ENCODE measurements at places on chromosomes 2 and 18.
A peak's percentile ranks its signal among the peaks of the same experiment; 100 is the strongest.

GRCh38 chr2:240626531-240627300 is 1.4 kb downstream of the GPR35 start:
- no peak for DNase-seq

- no peak for DNase-seq
Observed at GRCh38 chr2:237337586-237337985, 76.4 kb downstream of the COL6A3 start.

GRCh38 chr2:196334710-196335109 is 163.3 kb upstream of the STK17B start:
- DNase-seq = no peak

DNA sequence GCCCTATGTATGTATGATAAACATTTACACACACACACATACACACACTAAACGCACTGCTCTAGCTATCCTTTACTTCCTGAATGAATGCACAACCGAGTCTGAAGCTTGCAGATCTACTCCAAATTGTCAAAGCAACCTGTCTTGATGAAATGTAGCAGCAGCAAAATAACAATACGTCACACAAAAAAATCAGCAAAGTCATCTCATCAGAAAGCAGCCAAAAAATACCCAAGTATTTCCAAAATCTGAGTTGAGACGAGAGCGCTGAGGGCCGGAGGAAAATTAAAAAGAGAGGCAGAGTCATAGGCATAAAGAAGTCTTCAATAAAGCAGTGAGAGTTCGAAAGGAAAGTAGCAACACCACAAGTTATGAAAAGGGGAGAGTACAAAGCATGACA is 67.7 kb downstream of the ZNF521 start:
- DNase-seq = no peak

DNA sequence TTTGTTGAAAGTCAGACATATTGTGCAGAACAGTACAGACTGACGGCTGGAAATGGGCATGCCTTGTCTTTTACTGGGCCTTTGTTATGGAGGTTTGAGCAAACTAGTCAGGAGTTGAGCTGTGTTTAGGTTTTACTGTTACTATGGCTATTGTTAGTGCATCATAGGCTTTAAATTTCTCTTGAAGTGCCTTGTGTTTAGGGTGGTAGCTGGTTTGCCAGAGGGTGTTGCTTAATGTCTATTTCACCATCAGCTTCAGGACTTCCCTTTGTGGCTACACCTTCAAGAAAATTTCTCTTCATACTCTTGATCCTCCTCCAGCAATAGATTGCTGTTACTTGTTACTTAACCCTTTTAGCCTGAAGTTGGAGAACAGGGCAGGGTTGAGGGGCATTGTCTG is 104.6 kb downstream of the CAPN13 start:
- DNase-seq = no peak

GRCh38 chr2:101967826-101968513 is 23.8 kb upstream of the IL1R2 start:
- no peak for DNase-seq

- DNase-seq = no peak
Observed at GRCh38 chr2:82826437-82826836, 1632.6 kb downstream of the SUCLG1 start.

DNA sequence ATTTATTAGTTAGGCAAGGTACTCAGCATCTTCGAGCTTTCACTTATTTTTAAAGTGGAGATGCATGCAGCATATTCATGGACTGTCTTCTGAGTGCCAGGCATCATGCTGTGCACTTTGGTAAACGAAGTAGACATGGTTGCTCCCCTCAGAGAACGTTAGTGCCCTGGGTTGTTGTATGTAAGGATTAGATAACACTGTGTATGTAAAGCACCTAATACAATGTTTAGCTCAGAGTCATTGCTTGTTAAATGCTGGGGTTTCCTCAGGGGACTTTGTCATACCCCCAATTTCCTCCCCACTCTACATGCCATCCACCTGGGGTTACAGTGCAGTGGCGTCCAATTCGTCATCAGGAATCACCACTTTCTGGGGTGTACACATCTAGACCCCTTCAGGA is 2.8 kb downstream of the UGGT1 start:
- DNase-seq = no peak

GRCh38 chr18:21896732-21897336 is 156.2 kb downstream of the MIB1 start:
- no peak for DNase-seq

DNA sequence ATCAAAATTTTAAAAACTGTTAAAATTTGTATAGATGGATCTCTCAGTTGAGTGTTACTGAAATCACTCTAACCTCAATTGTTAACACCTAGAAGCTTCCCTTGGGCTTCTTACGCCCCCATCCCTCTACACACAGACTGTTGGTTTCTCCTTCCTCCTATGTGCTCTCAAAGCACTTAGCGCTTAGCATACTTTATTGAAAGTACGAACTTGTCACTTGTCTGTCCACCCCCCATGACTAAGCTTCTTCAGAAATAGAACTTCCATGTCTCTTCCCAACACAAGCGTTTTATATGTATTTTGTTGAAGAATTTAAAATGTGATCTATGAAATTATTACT is 441 bp downstream of the MPHOSPH10 start:
- no peak for DNase-seq

DNA sequence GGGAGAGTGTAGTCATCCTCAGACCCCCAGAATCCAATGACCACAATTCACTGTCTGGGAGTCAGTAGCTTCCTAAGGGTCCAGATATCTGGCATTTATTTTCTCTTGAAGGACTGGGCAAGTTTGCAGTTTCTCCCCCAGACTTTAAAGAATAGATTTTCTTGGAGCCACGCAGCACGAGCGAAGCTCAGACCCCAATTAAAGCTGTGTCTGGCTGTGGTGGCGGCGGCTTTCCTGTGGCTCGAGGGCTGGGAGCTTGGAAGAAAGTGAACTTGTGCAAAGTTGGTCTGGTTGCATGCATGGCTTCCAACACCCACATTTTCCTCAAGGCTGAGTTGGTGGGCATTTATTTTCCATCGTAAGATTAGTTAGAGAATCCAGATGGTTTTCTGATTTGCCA is 105.0 kb downstream of the ACKR3 start:
- DNase-seq = no peak

DNA sequence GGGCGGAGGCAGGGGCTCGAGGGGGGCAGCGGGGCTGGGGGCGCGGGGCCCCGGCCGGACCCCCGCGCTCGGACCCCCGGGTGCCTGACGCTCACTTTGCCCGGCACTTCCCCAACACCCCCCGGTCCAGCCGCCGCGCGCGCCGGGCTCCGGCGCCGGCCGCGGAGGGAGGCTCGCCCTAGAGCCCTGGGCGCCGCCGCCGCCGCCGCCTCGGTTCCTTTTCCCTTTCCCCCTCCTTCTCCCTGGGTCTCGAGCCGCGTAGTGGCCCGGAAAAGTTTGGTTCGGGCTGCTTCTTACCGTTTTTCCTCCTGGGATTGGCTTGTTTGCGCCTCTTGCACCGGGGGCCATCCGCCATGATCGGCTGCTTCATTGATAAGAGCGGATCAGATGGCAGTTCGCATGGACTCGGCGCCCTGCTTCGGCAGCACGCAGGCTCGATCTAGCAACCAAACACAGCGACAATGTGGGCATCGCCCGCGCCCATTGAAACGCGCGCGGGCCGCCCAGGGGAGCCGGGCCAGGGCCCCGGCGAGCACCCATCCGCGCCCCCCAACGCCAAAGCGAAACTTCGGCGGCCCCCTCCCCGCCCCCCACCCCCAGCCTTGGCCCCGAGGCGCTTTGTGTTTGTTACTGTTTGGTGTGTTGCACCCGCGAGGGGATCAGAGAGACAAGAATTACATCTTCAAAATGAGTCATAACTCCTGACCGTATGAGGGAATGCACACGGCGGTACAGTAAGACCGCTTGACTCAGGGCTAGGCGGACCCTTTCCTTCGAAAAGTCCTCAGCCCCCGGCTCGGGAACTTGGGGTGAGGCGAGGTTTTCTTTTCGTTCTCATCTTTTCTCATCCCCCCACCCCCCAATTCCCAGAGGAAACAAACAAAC is 2.7 kb downstream of the ZEB2 start:
- peak; percentile 64 for DNase-seq

DNA sequence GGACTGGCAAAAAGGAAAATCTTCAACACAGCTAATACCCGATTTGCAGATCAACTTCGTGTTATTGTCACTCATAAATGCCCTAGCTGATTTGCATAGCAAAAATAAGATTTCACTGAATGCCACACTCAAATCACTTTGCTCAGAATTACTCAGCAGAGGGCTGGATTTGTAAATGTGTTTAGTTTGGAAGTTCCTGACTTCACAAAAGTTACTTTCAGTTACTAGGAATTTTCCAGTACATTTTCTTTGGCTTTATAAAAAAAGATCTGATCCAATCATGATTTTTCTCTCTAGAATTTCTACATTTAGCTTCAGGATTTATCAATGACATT is 433.3 kb upstream of the ID2 start:
- no peak for DNase-seq

DNA sequence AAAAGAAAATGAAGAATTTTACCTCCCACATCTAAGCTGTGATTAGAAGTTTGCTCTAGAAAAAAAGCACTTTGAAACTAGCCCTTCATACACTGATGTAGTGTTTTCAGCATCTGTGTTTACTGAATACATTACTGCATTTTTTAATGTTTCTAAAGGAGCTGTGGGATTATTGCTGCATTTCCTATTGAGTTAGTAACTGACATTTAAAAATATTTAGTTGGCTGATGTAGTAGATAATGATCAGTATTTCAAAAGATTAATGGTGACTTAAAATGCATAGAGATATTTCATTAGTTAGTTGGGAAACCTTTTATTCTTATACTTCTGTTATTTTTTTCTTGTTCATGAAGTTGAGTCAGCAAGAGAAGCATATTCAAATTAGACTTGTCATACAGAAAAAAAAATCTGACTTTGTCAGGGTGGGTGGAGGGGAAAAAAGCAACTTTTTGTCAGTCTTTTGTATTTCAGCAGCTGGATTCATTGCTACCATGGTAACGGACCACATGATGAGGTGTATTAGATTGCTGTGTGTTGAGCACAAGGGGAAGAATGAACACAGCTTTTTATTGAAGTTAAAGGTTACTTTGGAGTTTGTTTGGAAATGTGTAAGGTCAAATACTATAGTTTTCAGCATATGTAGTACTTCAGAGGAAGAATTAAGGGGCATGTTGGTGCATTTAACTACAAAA is at the start of gene DTNA:
TSS of gene DTNA (plus strand) at position 549 of the 692 bp plus-strand sequence. CDS start 45,679 bp downstream, outside the sequence.
- no peak for DNase-seq

GRCh38 chr2:234051374-234052070 is 1.0 kb downstream of the SPP2 start:
- no peak for DNase-seq

DNA sequence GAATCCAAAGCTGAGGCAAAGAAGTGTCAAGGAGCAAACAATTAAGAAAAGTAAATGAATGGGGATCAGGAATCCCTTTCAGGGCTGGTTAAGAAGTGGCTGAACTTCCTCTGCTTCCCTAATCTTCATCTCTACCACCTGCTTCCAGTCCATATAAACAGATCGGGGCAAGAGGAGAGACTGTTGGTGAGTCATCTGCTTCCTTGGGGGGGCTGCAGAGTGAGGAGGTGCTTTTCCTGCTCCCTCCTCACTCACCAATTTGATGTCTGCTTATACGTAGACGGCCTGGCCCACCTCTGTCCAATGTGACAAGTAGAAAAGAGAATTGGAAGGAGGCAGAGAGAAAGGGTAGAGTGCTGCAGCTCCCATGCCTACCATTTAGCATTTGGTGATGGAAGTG is 68.4 kb downstream of the NAB1 start:
- DNase-seq = no peak

DNA sequence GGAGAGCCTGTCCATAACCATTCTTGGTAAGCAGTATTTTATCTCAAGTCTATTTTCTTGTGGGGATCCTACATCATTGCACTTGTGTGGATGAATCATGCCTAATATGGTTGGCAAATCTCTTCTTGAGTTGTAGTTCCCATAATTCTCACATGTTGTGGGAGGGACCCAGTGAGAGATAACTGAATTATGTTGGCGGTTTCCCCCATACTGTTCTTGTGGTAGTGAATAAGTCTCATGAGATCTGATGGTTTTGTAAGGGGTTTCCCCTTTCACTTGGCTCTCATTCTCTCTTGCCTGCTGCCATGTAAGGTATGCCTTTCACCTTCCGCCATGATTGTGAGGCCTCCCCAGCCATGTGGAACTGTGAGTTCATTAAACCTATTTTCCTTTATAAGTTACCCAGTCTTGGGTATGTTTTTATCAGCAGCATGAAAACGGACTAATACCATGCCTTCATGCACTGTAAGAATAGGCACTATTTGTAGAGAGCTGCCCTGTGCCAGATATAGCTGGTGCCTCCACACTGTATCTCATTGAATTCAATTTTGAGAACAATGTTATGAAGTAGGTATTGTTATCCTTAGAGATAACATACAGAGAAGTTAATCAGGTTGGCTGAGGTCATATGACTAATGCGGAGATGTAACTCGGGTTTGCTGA is 148.3 kb downstream of the PLCL1 start:
- no peak for DNase-seq

- no peak for DNase-seq
Observed at GRCh38 chr2:109616184-109616583, 2.0 kb downstream of the SOWAHC start.

DNA sequence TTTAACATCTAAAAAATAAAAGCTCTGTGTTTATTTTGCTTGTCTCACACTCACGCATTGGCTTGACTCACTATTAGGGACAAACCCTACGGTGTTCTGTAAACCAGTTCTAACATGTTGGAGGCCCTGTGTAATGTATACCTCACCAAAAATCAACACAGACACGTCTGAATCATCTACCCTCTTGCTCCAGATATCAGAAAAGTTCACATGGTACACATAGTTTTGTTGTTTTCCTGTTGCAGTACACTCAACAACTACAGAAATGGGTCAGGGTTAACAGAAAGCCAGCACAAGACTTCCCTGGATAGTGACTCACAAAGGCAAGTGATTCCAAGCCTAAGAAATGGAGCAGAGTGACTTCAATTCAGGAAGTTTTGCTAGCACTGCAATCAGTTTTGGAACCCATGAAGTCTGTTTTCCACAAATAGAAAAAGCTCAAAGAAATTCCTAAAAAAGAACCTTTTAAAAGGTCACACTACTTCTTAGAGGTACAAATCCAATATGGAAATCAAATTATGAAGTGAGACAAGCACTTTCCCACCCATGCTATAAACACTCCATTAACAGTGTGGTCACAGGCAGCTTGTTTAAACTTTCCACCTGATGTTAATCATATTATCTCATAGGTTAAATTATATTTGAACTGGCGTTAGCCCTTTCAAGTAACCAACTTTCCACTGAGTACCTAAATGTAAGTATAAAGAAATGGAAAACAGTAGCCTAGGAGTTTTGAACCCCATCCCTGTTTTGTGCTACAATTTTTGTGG is 87.4 kb downstream of the GAREM1 start:
- DNase-seq = no peak

DNA sequence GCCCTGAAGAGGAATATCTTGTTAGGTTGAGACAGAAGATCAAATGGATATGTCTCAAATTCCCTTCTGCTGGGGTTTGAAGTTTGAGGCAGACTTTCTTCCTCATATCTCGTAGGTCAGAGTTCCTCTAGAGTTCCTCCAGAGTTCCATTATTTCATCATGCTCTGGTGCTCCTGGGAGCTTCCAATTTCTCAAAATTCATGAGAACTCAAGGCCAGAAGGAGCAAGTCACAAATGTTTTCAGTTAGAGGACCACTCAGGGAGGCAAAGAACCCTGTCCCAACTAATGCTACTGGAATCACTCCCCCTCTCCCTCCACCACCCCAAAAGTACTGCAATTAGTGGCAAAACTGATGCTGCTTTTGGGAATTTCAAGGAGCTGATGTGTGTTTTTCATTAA is 115.7 kb upstream of the RBMS1 start:
- DNase-seq = no peak

- DNase-seq = no peak
Observed at GRCh38 chr2:218162814-218163213, 3.9 kb downstream of the CXCR1 start.

Data from hypothalamus (tissue), 51 donors.